Activated CD4-positive, alpha-beta T cell treated with anti-CD3 and anti-CD28 coated beads for 4 hours (primary cell): ENCODE measurements at places on chromosomes 3 and 15.

DNA sequence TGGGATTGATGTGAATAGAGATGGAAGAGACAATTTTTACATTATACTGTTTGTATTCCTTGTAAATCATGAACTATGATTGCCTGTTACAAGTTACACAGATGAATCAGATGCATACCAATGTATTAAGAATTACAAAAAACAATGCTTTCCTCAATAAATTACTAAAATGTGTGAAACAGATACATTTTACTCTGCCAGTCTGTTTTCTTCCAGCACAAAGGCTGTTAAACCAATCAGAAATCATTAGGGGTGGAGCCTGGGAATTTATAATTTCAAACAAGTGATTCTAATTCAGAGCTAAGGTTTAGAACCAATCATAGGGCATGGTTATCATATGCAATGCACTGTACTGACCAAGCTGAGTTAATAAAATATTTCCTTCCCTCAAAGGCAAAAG lies 21.8 kb upstream of the ANKRD28 start:
- no peak for DNase-seq

- DNase-seq = no peak
Measured at GRCh38 chr3:107962946-107963345, 127.9 kb downstream of the CD47 start.

- DNase-seq = no peak
Measured at GRCh38 chr3:8424281-8424680, 77.3 kb upstream of the LMCD1 start.

DNA sequence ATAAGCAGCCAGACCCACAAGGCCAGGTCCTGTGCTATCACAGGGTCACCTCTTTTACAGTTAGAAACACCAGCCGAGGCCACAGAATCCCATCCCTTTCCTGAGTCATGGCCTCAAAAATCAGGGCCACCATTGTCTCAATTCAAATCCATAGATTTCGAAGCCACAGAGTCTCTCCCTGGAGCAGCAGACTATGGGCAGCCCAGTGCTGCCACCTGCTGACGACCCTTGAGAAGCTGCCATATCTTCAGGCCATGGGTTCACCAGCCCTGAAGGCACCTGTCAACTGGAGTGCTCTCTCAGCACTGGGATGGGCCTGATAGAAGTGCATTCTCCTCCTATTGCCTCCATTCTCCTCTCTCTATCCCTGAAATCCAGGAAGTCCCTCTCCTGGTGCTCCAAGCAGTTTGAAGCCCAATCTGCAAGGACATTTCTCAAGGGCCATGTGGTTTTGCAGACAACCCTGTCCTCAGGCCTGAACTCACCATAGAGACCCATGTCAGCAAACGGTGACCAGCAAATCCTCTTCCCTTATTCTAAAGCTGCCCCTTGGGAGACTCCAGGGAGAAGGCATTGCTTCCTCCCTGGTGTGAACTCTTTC lies 39.6 kb downstream of the TGM4 start:
- DNase-seq = peak; percentile 50

- no peak for DNase-seq
Measured at GRCh38 chr3:37229291-37229690, 54.9 kb upstream of the LRRFIP2 start.

DNA sequence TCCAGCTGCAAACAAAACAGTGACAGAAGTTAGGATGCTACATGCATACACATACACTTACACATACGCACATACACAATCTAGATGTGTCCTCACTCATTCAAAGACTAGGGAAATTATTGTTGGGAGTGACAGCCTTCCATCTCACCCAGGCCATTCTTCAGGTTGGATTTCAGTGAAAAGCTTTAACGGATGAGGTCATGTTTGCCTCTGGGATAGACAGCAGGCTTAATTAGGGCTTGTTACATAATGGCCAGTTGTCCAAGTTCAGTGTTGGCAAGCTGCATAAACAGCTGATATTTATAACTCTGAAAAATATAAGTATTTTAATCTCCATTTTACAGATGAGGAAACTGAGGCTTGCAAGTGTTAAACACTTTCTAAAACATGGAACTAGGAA lies 35.8 kb upstream of the PLOD2 start:
- DNase-seq = no peak

- DNase-seq = no peak
Measured at GRCh38 chr3:32261545-32261944, 23.1 kb downstream of the CMTM8 start.

GRCh38 chr3:66499881-66500575 lies 794 bp downstream of the LRIG1 start:
- peak; percentile 59 for DNase-seq

- no peak for DNase-seq
Measured at GRCh38 chr3:83065851-83066460, 1304.5 kb upstream of the GBE1 start.

DNA sequence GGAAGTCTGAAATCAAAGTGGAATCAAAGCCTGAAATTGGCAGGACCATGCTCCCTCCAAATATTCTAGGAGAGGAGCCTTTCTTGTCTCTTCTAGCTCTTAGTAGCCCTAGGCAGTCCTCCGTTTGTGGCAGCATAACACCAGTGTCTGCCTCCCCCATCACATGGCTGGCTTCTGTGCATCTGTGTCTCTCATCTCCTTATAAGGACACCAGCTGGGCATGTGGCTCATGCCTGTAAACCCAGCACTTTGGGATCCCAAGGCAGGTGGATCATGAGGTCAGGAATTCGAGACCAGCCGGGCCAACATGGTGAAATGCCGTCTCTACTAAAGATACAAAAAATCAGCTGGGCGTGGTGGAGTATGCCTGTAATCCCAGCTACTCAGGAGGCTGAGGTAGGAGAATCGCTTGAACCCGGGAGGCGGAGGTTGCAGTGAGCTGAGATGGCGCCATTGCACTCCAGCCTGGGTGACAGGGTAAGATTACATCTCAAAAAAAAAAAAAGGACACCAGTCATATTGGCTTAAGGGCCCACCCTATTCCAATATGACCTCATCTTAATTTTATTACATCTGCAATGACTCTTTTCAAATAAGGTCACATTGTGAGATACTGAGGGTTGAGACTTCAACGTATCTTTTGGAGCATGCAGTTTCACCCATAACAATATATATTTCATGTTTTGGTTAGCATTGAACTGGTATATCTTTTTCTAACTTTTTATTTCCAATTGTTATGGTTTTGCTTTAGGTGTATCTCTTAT lies 148.0 kb upstream of the TPM1 start:
- no peak for DNase-seq

- DNase-seq = no peak
Measured at GRCh38 chr3:71657831-71658530, 67.2 kb downstream of the EIF4E3 start.

DNA sequence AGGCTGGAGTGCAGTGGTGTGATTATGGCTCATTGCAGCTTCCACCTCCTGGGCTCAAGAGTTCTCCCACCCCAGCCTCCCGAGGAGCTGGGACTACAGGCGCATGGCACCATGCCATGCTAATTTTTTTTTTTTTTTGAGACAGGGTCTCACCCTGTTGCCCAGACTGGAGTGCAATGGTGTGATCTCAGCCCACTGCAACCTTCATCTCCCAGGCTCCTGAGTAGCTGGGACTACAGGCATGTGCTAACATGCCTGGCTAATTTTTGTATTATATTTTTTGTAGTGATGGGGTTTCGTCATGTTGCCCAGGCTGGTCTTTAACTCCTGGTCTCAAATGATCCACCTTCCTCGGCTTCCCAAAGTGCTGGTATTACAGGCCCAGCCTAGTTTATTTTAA lies 4.0 kb downstream of the TEX9 start:
- DNase-seq = no peak

- DNase-seq = no peak
Measured at GRCh38 chr3:5058471-5058951, 63.6 kb upstream of the ARL8B start.

DNA sequence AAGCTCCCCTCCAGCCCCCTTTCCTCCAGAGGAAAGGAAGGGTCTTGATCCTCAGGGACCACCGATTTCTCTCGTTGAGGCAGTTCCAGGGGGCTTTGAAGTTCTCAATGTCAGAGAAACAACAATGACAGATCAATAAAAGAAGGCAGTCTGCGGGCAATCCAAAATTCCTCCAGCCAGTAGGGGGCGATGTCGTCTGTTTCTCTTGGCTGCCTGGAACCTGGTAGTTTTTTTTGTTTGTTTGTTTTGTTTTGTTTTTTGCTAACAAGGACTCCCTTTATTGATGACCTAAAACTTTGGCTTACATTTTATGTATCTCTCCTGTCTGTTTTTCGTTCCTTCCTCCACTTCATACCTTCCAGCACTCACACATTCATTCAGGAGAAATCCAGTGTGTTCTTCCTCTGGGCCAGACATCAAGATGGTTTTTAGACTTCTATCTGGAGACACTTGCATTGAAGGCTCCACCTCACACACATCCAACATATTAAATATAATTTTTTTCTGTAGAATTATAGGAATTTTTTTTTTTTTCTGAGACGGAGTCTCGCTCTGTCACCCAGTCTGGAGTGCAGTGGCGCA lies 276.6 kb downstream of the RPLP1 start:
- peak; percentile 83 for DNase-seq

DNA sequence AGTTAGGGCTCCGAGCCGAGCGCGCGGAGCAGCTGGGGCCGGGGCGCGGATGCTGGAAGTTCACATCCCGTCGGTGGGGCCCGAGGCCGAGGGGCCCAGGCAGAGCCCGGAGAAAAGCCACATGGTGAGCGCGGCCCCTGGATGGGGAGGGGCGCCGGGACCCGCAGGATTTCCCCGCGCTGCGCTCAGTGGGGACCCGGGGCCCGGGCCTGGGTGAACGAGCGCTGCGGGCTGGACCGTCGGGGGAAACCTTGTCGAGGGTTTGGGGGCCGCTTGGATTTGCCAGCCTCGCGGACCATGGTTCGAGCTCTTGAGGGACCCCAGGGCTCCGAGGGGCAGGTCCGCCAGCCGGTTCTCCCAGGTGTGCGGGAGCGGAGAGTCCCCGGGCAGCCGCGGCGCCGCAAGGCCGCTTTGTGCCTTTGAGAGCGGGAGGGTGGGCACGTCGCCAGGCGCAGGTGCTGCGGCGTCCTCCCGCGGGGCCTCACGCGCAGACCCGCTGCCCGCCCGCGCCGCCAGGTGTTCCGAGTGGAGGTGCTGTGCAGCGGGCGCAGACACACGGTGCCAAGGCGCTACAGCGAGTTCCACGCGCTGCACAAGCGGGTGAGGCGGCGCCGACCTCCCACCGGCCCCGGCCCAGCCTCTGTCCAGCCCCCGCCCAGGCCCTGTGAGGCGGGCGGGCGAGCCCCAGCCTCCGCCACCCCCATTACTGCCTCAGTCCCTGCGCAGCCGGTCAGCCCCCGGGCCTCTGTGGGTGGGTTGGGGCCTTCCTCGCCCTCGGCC lies at the start of gene SNX22:
TSS of gene SNX22 (plus strand) at position 5 of the 780 bp plus-strand sequence. CDS start at position 50, 45 bp downstream.
- peak; percentile 13 for DNase-seq

- DNase-seq = no peak
Measured at GRCh38 chr3:142115867-142116668, 33.3 kb downstream of the TFDP2 start.

GRCh38 chr3:9500108-9501050 lies 53.2 kb downstream of the LHFPL4 start:
- peak; percentile 34 for DNase-seq

GRCh38 chr15:40926659-40927494 lies 2.3 kb upstream of the DLL4 start:
- DNase-seq = no peak

GRCh38 chr15:65920825-65921309 lies 51.6 kb downstream of the RAB11A start:
- DNase-seq = no peak

- no peak for DNase-seq
Measured at GRCh38 chr3:179715582-179715981, 62.7 kb downstream of the USP13 start.

DNA sequence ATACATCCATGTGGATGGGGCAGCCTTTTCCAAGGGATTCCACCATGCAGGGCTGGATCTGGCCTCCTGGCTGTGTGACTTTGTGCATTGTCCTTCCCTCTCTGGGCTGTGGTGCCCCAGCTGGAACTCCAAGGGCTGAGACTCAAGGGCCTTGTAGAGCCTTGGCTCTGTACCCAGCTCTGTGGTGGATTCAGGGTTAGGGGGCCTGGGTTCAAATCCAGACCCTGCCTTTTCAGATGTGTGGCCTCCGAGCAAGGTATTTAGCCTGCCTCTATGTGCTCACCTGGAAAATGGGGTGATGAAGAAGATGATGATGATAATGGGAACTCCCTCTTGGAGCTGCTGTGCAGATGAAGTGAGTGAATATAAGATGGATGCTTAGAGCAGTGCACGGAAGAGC lies 161.9 kb downstream of the WNT7A start:
- DNase-seq = no peak

- no peak for DNase-seq
Measured at GRCh38 chr15:47384341-47384740, 333.0 kb upstream of the SEMA6D start.

- no peak for DNase-seq
Measured at GRCh38 chr3:79480746-79481145, 287.1 kb downstream of the ROBO1 start.

GRCh38 chr3:127551178-127551577 lies 39.4 kb downstream of the TPRA1 start:
- DNase-seq = no peak

GRCh38 chr15:91032919-91033803 lies 10.8 kb upstream of the VPS33B start:
- DNase-seq = peak; percentile 42

DNA sequence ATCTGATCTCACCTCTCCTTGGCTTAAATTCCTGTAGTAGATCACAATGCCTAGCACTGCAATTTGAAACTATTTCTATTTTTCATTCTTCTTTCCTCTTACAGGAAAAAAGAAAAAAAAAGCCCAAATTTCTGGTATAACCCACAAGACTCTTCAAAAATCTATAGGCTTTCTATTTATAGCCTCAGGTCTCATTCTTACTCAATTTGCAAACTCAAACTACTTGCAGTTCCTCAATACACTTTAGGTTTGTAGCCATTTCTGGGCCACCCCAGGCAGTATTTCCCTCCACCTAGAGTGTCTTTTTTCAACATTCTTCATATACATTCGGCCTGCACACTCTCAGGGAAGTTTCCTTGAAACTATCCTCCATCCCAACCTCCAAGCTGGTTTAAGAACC lies 169.0 kb downstream of the TBC1D5 start:
- DNase-seq = no peak

GRCh38 chr3:193933451-193933850 lies 202.5 kb upstream of the HES1 start:
- no peak for DNase-seq

GRCh38 chr15:69557707-69558409 lies 105.2 kb downstream of the RPLP1 start:
- no peak for DNase-seq

- no peak for DNase-seq
Measured at GRCh38 chr3:197021729-197022404, 7.8 kb downstream of the MELTF start.

GRCh38 chr15:99562238-99562637 lies 3.5 kb upstream of the MEF2A start:
- no peak for DNase-seq

- no peak for DNase-seq
Measured at GRCh38 chr3:69462022-69462825, 76.3 kb upstream of the FRMD4B start.

- DNase-seq = no peak
Measured at GRCh38 chr3:150335631-150336030, 72.5 kb upstream of the TSC22D2 start.

- no peak for DNase-seq
Measured at GRCh38 chr3:39937874-39938273, 128.5 kb downstream of the MYRIP start.

GRCh38 chr3:142929890-142930289 lies 33.6 kb downstream of the PAQR9 start:
- DNase-seq = no peak

GRCh38 chr3:147360051-147360439 lies 46.3 kb downstream of the ZIC4 start:
- no peak for DNase-seq
